Mesenteric fat pad (tissue), 1 donor: ENCODE measurements at places on chromosomes 6 and 20. TPM values are rescaled to one million over a fixed set of nuclear protein-coding genes. Genes with fewer than 3 reads are reported as not detected.

GRCh38 chr20:36154700-36155628 is at the start of gene EPB41L1:
Gene EPB41L1 (plus strand): TSS chr20:36154740. CDS start chr20:36173778, 19,038 bp downstream.
- no peak for DNase-seq

DNA sequence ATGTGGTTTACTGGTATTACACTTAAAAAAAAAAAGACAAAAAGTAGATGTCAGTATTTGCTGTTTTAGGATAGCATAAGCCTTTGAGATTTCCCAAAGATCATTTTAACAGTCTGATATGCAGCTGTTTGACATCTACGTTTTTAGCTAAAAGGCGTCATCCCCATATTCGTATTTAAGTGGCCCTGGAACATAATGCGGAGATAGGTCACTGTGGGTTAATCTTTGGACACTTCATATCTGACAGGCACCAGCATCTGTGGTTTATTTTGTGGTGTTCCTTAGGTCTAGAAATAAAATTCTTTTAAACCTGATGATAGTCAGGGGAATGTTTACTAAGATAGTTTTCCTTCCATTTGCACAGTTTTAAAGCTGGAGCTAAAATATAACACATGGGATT is 313.7 kb downstream of the SOX4 start:
- no peak for DNase-seq

DNA sequence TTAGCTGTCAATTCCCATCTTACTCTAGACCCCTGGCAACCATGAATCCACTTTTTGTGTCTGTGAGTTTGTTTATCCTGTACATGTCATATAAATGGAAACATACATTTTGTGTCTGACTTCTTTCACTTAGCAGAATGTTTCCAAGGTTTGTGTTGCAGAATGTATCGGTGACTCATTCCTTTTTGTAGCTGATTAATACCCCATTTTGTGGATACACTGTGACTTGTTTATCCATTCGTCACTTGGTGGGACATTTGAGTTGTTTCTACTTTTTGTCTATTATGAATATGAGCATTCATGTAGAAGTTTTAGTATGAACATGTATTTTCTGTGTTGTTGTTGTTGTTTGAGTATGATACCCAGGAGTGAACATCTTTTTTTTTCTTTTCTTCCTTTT is 21.4 kb downstream of the CDYL start:
- no peak for DNase-seq

- DNase-seq = no peak
Measured at GRCh38 chr6:5580736-5581581, 319.6 kb downstream of the FARS2 start.

- no peak for DNase-seq
Measured at GRCh38 chr6:90940812-90941481, 354.1 kb upstream of the MAP3K7 start.

CCDC28A gene
- 9.1 TPM for total RNA-seq

SLC52A3 gene
- 2.2 TPM for total RNA-seq

STMND1 gene
- total RNA-seq = not detected

ZNF831 gene
- total RNA-seq = 0.32 TPM

HACE1 gene
- total RNA-seq = 12.1 TPM

SKIC2 gene
- total RNA-seq = 52.5 TPM
